ENCODE measurements at places on chromosomes 11 and 22.
A peak's percentile ranks its signal among the peaks of the same experiment; 100 is the strongest.

- DNase-seq = no peak
These were observed 2.1 kb upstream of the ATF4 start for GRCh38 chr22:39518144-39518786.

DNA sequence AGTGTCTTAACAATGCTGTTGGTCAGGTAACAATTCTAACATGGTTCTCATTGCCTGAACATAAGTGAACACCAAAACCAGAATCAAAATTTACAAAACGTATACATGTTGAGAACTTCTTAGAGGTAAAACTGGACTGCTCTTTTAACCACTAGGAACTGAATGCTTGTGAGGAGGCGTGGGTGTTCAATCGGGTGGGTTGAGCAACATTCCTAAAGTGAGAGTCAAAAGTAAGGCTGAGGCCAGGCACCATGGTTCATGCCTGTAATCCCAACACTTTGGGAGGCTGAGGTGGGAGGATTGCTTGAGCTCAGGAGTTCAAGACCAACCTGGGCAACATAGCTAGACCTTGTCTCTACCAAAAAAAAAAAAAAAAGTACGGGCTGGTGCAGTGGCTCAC lies 11.5 kb downstream of the PPME1 start:
- DNase-seq = no peak

- peak; percentile 44 for DNase-seq
These were observed 1.0 kb upstream of the ZNF143 start for GRCh38 chr11:9459667-9460321.

DNA sequence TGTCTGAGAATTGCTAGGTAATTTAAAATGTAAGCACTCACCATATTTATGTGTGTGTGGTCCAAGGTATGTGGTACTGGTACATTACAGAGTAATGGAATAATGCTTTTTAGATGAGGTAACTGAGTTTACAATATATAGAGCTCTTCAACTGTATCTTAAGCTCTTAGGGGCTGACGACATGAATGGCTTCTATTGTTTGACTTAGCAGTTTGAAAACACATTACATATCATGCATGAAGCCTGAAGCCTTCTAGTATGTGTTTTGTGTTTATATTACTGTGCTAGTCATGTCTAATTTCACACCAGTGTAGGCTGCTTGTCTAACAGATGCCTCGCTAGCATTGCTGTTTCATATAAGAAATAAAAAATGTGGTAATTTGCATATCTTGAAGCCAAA lies 37.2 kb downstream of the GAS2 start:
- no peak for DNase-seq

GRCh38 chr11:107259811-107260221 lies 197.8 kb downstream of the CWF19L2 start:
- DNase-seq = peak; percentile 36

DNA sequence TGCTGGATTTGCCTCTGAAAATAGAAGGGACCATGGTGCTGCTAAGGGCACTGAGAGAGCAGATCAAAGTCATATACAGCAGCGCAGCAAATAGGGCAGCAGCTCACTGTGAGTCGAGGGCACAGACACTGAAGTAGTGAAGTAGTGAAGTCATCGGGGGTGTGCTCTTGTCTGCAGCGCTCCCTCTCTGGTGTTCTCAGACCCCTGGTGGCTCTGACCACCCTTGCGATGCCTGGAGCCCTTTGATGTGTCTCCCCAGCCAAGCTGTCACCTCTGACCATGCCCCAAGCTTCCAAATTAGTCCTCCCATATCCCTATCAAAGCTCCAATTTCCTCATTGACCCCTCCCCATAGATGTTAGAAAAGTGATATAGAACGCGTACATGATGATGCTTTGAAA lies 27.7 kb upstream of the EIF3M start:
- no peak for DNase-seq

DNA sequence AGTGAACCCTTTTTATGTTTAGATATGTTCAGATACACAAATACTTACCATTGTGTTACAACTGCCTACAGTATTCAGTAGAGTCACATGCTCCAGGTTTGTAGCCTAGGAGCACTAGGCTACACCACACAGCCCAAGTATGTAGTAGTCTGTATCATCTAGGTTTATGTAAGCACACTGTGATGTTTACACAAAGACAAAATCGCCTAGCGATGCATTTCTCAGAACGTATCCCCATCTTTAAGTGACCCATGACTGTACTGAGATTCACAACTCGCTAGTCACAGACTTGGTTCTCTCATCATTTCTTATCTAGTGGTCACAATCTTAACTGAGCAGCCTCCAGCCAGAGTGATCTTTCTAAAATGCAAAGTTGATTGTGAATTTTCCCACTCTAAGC lies 119.2 kb downstream of the RASSF10 start:
- DNase-seq = no peak

DNA sequence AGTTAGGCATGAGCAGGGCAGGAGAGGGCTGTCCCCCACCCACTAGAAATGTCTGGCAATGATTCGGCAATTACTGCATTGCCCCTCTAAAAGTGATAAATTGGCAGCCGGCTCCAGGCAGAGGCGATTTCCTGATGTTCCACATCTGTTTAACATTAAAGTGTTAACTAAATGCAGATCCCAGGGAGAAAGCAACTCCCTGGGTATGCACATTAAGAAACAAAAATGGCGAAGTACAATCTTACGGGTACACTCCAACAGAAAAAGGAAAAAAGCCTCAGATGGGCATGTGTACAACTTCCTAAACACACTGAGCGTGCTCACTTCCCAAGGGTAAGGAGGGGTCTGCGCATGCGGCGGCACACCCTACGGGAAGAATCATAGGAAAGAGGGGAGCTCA lies 314.4 kb downstream of the CASP12 start:
- no peak for DNase-seq

DNA sequence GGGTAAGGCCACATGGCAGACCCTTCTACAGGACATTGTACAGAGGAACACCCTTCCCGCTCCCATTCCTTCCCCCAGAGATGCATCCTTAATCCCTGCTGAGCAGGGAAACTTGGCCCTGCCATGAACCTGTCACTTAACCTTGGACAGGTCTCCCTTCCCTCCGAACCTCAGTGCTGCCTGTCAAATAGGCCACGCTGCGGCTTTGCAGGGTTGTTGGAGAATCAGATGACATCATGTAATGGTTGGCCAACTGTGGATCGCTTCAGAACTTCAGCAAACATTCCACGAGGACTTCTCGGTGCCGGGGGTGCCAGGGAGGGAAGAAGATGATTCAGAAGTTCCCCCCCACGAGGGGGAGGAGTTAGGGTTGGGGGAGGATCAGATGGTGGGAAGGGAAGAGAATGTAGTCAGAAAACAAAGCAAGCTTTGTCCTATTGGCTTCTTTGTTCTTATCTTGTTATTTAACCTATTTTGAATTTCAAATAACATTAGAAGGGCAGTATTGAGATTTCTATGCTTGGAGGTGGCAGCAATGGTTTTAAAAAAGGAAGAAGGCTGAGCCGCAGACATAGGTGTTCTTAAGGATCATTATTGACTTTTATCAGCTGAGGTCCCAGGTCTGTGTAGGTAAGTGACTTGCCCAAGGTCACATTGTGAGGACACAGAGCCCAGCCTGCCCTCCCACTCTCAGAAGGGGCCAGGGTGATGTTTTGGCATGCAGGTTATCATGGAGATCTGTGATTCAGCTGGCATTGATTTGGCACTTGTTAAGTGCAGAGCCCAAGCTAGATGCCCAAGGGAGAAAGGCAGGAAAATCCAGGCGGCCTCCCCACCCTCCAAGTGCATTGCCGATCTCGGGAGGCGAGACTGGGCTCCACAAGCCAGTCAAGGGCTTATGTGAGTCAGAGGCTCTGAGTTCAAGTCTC lies 3.1 kb downstream of the CDC42EP1 start:
- no peak for DNase-seq
